ENCODE measurements at places on chromosomes 12 and 14.

GRCh38 chr14:80269353-80269925 lies 58.1 kb upstream of the DIO2 start:
- DNase-seq = no peak

DNA sequence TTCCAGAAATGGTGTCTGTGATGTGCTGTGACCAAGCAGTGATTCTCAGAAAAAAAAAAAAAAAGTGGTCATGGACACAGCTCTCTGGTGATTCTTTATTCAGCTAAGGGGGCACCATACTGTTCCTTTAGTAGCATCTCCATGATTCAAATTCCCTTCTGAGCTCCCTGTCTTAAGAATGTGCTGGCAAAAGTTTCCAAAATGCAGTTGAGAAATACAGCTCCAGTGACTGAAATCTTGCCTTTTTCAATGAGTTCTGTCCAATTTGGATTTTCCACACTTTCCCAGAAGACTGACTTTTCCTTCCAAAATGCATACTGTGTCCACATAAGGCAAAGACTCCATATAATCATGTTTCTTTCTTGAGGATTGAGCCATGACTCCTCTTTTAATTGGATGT lies 24.3 kb upstream of the CPM start:
- DNase-seq = no peak

GRCh38 chr12:19971361-19972280 lies 396.7 kb upstream of the PDE3A start:
- no peak for DNase-seq

GRCh38 chr12:79397609-79398008 lies 293.2 kb downstream of the PAWR start:
- no peak for DNase-seq

DNA sequence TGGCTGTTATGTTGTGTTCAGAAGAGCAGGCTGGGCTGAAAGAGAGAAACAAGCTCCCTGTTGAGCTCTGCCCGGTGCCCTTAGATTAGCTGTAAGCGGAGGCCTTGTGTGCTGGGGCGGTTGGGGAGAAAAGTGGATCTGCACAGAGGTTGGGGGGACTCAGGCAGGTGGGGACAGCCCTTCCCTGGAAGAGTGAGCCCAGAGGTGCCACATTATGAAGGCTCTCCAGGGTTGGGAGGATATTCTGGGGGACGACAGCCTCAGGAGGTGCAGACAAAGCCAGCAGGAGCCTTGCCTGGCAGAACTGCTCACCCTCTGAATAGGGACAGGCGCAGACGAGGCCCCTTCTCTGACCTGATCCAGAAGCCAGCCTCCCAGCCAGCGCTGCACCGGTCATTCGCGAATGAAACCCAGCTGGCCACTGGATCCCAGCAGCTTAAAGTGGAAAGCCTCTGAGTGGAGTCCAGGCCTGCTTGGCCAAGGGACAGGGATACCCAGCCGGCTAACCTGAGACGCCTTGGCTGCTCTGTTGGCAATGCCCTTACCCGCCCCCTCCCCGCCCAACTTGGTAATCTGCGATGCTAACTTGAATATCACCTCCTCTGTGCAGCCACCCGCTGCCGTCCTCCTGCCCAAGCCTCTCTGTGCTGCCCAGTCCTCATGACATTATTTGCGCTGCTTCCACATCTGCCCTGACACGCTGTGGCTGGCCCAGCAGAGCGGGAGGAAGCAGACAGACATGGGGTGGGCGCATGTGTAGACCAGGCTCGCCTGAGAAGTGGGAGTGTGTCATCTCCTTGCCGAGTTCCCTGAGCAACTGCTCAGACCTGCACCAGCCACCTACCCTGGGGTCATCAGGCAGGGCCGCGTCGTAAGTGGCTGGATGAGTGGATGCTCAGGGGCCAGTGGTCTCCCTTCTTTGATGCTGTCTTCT lies 5.6 kb downstream of the HIP1R start:
- DNase-seq = no peak

GRCh38 chr12:118822512-118822911 lies 158.8 kb upstream of the SRRM4 start:
- no peak for DNase-seq

DNA sequence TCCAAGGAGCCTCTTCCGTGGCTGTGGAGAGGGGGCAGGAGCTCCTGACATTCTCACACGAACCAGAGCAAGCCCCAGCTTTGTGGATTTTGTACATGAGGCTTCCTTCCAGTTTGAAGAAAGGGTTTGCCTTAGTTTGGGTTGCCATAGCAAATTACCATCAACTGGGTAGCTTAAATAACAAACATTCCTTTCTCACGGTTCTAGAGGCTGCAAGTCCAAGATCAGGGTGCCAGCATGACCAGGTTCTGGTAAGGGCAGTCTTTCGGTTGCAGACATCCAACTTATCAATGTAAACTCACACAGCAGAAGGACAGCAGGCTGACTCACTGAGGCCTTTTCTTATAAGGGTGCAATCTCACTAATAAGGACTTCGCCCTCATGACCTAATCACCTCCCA lies 25.9 kb upstream of the STAB2 start:
- no peak for DNase-seq

GRCh38 chr12:100141998-100142850 lies 450 bp downstream of the BLTP3B start:
- DNase-seq = peak; percentile 81

DNA sequence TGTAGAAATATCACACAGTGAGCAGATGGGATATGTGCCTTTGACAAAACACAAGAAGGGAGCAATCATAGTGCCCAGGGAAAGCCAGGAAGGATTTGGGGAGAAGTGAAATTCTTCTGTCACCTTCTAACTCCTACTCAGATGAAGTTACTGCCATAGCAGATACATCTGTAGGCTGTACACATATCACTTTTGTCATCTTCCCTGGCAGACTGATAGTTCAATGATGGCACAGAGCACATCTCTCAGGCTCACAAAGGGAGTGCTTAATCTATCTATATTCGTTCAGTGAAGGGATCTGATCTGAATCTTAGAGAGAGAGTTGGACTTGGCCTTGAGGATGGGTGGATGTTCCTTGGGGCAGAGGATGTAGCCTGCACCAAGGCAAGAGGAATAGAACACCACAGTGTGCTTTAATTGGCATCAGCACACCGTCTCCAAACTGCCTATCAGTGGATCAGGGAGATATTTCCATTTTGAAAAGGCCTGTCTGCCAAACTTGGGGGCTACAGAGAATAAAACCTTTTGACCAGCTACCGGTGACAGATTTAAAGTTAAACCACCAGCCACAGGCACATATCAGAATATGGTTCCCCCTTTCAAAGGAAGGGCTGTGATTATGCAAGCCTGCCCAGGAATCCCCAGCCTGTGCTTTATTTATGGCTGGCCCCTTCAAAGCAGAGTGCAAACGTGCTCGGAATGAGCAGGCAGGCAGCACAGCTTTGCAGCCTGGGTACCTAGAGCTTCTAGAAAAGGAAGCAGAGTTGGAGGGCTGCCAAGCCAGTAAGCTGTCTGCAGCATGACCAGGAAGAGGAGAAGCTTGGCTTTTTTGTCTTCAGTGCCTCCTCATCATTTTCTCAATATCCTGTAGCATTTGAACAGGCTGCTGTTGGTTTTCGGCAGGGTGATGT lies 165.5 kb upstream of the DYRK2 start:
- peak; percentile 24 for DNase-seq

GRCh38 chr12:22014783-22015144 lies 31.3 kb upstream of the CMAS start:
- DNase-seq = no peak

DNA sequence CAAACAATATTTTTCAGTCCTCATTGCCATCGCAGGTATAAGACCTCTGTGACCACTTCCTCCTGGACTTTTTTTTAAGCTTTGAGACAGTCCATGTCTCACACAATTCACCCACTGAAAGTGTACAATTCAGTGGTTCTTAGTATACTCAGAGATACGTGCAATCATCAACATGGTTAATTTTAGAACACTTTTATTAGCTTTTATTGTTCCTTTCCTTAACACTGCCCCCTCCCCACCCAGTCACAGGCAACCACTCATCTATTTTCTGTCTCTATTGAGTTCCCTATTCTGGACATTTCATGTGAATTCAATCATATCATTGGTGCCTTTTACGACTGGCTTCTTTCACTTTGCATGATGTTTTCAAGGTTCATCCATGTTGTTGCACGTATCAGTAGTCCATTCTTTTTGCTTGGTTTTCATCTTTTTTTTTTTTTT lies 16.2 kb downstream of the NCKAP5L start:
- DNase-seq = no peak

DNA sequence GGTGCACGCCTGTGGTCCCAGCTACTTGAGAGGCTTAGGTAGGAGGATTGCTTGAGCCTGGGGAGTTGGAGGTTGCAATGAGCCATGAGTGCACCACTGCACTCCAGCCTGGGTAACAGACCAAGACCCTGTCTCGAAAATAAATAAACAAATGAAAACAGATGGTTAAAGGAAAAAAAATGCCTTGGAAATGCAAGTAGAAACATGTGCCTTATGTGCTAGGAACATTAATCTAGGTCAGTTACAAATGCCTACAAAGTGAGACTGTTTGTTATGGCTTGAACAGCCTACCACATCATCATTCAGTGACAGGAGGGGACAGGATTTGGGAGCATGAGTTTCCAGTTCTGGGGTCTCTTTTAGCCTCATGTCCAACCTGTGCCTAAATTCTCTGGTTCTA lies 52.4 kb upstream of the BCAT1 start:
- no peak for DNase-seq

- no peak for DNase-seq
Measured at GRCh38 chr14:32820181-32820580, 118.5 kb upstream of the NPAS3 start.

GRCh38 chr12:53222170-53222721 lies 9.8 kb downstream of the RARG start:
- DNase-seq = no peak

DNA sequence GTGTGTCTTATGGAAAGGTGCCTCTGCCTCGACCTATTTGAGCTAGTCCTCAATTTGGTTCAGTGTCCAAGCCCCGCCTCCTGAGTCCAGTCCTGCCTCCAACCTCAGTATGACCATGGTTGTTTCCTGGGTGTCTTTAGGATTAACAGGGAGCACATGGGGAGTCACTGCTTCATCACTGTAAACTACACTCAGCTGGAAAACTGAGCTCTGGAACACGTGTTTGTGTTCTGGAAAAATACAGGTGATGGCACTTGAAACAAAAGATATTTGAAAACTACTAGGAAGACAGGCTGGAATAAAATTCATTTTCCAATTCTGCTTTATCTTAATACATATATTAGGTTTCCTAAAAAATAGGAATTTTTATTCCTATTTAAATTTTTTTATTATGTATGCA lies 1187.3 kb upstream of the TMEM132C start:
- no peak for DNase-seq

DNA sequence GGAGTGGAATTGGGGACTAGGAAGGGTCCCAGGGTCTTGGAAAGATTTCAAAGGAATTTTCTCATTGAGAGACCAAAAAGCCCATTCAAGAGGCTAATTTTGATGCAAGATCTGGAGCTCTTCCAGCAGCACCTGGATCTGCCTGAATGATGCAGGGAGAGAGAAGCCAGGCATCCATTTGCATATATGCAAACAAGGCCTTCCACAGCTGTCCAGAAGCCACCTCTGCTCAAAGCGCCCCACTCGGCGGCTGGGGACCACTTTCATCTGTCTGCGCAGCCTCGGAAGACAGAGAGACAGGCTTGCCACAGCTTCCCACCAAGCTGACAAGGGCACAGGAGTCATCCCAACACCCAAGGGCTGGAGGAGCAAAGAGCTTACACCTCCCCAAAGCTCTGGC lies 295.6 kb downstream of the DPF3 start:
- DNase-seq = no peak

- no peak for DNase-seq
Measured at GRCh38 chr14:92768795-92769194, 20.4 kb upstream of the LGMN start.

GRCh38 chr12:88108021-88108420 lies 33.9 kb downstream of the CEP290 start:
- DNase-seq = no peak

- no peak for DNase-seq
Measured at GRCh38 chr12:130079279-130079678, 83.0 kb upstream of the FZD10 start.

DNA sequence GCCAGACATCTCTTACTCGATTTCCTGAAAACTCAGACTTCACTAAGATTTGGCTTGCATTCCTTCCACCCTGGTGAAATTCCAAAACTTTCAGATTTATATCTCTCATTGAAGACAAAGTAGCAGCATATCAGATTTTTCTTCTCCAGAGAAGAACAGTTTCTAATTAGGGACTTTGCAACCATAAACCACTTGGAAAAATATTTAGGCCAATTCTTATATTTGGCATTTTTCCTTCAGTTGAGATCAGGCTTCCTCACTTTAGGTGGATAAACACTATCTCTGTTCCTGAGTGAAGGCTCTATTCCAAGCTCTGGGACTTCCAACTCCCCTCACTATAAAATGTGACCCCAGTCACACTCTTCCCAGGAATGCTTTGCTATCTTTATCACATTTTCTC lies 1434.3 kb upstream of the FLRT2 start:
- DNase-seq = no peak

DNA sequence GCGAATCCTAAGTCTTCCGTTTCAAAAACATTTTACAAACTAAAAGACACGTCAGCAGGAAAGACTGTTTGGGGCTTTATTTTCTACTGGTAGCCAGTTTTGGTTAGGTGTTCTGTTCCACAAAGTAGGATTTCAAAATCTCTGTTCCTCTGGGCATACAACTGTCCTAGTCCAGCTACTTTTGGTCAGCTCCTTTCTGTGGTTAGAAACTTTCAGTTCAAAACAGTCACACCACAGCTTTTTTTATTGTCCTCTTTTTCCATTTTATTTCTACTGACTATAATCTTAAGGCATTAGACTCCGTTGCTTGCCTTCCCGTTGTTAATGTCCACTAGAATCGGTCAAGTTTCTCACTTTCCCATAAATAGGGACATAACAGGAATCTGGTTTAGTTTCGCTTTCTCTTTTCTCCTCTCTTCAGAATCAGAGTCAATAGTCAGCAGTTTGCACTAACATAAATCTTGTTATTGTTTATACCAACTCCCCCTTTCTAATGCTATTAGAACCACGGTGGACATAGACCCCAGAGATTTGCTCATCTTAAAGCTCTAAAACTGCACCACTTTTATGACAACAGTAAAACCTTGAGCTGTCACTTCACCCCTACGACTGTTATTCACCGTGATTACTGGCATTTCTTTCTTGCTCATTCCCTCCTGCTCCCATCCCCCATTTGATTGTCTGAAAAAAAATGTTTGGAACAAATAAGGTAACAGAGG lies 41.5 kb upstream of the NPAS3 start:
- DNase-seq = no peak

- DNase-seq = no peak
Measured at GRCh38 chr12:124917841-124918621, 3.6 kb upstream of the UBC start.
